Heart left ventricle (tissue), 16 donors: ENCODE measurements at places on chromosomes 4 and X. TPM values are rescaled to one million over a fixed set of nuclear protein-coding genes. Genes with fewer than 3 reads are reported as not detected.

Gene CFAP47
- total RNA-seq: not detected

Gene RAI2
- total RNA-seq: 30.1 TPM

Gene FRMPD3
- not detected for total RNA-seq

Gene CYBB
- 5.6 TPM for total RNA-seq

Gene DMRTC1B
- total RNA-seq: not detected
